ENCODE measurements at places on chromosomes 5 and 9. TPM values are rescaled to one million over a fixed set of nuclear protein-coding genes. Genes with fewer than 3 reads are reported as not detected.

- H3K4me3 ChIP-seq: no peak overlapping the region
- no peaks in the 10 kb centered on the region for H3K36me3 ChIP-seq
- peaks cover 13% of the 10 kb centered on the region for H3K27me3 ChIP-seq
- H3K4me1 ChIP-seq: no peaks in the 10 kb centered on the region
- no peak for DNase-seq
- no peak overlapping the region for H3K27ac ChIP-seq
Measured at GRCh38 chr9:107274953-107275422, 8.1 kb upstream of the RAD23B start.

The TTC1 gene
- 32.1 TPM for total RNA-seq

- peak overlapping the region; percentile 51 for H3K4me3 ChIP-seq
- H3K27ac ChIP-seq: peak overlapping the region; percentile 44
- H3K4me1 ChIP-seq: peaks cover 15% of the 10 kb centered on the region
- H3K27me3 ChIP-seq: no peaks in the 10 kb centered on the region
- DNase-seq: no peak
- no peaks in the 10 kb centered on the region for H3K36me3 ChIP-seq
Measured at GRCh38 chr9:93577078-93577974, 942 bp downstream of the PHF2 start.

GRCh38 chr5:116306846-116307245 is 222.0 kb downstream of the COMMD10 start:
- H3K4me1 ChIP-seq: no peaks in the 10 kb centered on the region
- H3K27ac ChIP-seq: no peak overlapping the region
- DNase-seq: no peak
- H3K4me3 ChIP-seq: no peak overlapping the region
- H3K36me3 ChIP-seq: peaks cover 11% of the 10 kb centered on the region
- no peaks in the 10 kb centered on the region for H3K27me3 ChIP-seq

DNA sequence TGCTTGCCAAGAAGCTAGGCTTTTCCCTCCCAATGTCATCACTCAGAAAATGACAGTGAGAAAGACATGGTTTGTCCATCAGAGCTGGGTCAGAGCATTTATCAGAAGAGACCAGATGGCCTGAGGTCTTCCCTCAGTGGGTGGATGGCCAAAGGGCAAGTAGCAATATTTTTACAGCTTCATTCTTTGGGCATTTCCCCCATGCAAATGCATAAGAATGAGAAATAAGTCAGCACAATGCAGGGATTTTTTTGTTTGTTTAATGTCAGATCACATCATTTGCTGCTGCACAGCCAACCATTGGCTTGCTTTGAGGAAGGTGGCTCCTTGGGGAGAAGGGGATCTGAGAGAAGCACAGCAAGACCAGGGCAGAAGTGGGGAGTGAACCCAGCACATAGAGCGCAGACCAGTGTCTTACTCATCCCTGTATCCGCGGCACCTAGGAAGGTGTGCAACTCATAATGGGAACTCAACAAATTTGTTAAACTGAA is 209.6 kb downstream of the SEMA6A start:
- no peak for DNase-seq
- H3K4me1 ChIP-seq: no peaks in the 10 kb centered on the region
- no peak overlapping the region for H3K27ac ChIP-seq
- H3K4me3 ChIP-seq: no peak overlapping the region
- H3K36me3 ChIP-seq: no peaks in the 10 kb centered on the region

DNA sequence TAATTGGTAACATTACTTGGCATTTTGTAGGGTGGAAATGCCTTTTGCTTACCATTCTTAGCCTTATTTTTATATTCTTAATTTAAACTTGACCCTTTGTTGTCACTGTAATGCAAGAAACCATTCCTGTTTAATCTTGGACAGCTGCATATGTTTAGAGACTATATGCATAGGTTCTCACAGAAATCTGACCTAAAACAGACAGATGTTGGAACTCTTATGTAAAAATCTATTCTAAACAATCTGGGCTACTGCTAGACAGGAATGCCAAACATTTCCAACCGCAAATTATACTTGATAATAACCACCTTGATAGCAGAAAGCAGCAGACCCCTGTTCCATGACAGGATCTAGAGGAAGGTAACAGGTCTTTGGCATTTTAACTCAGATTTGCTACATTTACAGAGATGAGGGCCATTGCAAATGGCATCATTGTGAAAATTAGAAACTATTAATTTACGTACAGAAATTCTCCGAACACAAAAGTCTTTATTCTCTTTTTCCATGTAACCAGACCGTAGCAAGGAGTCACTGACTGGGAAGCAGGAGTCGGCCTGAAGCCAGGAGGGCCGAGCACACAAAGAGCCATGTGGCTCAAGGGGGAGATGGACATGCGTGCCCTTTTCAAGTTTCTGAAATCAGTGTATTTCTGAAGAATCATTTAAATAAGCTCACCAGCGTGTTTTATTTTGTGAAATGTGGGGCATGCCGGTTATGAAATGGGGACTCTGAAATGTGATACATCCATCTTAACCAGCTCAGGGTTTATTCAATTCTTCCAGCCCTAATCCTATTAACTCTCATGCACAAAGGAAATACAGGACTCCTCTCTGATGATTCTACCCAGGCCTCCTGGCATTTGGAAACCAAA is 139.3 kb downstream of the AOPEP start:
- H3K27ac ChIP-seq: no peak overlapping the region
- peaks cover 21% of the 10 kb centered on the region for H3K4me1 ChIP-seq
- no peaks in the 10 kb centered on the region for H3K36me3 ChIP-seq
- no peak overlapping the region for H3K4me3 ChIP-seq
- DNase-seq: no peak

Measured in T-cell (primary cell).